Activated naive CD4-positive, alpha-beta T cell treated with anti-CD3 and anti-CD28 coated beads for 36 hours (primary cell): ENCODE measurements at places on chromosomes 5 and 9. TPM values are rescaled to one million over a fixed set of nuclear protein-coding genes. Genes with fewer than 3 reads are reported as not detected.

- DNase-seq: no peak
Observed at GRCh38 chr5:143886096-143886495, 74.1 kb downstream of the HMHB1 start.

GRCh38 chr5:131563434-131564228 is 71.4 kb downstream of the RAPGEF6 start:
- DNase-seq: no peak

DNA sequence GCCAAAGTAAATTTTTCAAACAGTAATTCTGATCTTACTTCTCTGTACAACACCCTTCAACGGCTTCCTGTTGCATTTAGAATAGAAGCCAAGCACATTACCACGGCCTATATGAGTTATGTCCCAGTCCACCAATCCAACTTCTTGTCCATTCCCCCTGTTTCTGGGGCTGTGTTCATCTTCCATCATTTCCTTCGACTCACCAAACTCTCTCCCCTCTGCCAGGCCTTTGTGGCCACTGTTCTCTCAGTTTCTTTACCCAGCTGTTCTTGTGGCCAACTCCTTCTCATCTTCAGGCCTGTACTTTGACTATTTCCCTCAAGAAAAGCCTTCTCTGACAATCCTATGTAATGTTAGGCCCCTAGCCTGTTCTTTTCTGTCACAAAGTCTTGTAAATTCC is 259.4 kb upstream of the EFNA5 start:
- DNase-seq: no peak

KIF12 gene
- total RNA-seq: not detected

GRCh38 chr5:1961952-1962595 is 79.3 kb upstream of the IRX4 start:
- no peak for DNase-seq

TMEM252 gene
- not detected for total RNA-seq

SPATA31D4 gene
- not detected for total RNA-seq

- peak; percentile 91 for DNase-seq
Observed at GRCh38 chr5:132425009-132425937, 55.8 kb downstream of the SLC22A5 start.

DNA sequence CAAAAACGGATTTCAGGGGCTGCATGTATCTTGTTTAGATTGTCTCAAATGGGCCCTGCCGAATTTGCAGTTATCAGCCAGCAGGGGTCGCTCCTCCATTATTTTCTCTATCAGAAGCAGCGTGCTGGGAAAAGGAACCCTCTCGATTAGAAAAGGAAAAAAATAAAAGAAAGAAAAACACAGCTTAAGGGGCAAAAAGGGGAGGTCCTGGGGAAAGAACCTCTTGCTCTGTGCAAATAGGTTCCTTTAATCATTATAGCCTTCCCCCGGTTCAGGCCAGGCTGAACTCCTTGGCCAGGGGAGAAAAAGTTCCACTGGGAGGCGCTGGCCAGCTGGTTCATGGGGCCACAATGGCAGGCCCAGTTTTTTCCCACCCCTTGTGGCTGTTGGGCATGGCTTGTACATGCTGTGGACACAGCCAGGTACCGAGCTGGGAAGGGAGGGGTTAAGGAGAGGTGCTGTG is 25.0 kb upstream of the CAPSL start:
- DNase-seq: peak; percentile 35

FOXI1 gene
- not detected for total RNA-seq

DNA sequence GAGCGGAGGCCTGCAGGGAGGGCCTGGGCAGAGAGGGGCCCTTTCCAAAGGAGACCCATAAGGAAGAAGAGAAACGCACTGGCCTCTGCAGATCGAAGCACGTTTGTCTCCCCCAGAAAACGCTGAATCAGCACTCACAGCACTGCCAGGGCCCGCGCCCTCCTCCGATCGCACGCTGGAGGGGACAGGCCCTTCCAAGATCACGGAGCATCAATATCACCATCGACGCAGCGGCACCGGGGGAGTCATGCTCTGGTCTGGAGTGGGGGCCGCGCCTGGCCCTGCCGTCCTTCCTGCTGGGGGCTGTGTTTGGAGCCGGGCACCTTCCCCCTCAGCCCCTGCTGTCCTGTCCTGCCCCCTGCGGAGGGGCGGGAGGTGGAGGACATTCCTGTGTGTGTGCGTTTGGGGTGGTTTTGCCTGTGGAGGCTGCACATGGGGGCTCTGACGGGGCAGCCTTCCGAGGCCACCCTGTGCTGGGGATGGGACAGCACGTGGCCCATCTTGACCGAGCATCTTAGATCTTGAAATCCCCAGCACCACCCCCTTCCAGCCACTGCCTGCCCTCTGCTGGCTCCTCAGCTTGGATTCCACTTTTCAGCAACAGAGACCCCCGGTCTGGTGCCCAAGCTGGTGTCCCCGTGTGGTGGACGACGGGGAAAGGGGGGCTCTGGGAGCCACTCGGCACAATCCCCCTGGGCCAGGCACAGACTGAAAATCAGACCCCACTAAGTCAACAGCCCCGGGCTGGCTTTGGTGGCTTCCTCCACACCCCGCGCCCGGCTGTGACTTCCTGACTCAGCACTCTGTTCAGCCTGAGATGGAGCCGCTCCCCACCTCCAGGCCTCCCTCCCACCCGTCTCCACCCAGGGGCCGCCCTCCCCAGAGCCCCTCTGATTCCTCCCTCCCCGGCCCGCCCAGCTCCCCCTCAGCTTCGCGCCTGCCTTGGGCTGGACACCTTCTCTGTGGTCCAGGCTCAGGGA is 8.3 kb downstream of the TMEM250 start:
- DNase-seq: peak; percentile 70

SMIM32 gene
- not detected for total RNA-seq

GRCh38 chr5:141484641-141485311 is at the start of gene PCDHGC4:
PCDHGC4 (plus strand) TSS chr5:141485030; CDS start chr5:141485174, 144 bp downstream.
- peak; percentile 16 for DNase-seq

- no peak for DNase-seq
Observed at GRCh38 chr5:61327760-61328753, 4.0 kb upstream of the ZSWIM6 start.

PDE6A gene
- not detected for total RNA-seq

- no peak for DNase-seq
Observed at GRCh38 chr9:96660692-96661248, 5.7 kb upstream of the PRXL2C start.

TRIM32 gene
- total RNA-seq: 8.7 TPM

DNA sequence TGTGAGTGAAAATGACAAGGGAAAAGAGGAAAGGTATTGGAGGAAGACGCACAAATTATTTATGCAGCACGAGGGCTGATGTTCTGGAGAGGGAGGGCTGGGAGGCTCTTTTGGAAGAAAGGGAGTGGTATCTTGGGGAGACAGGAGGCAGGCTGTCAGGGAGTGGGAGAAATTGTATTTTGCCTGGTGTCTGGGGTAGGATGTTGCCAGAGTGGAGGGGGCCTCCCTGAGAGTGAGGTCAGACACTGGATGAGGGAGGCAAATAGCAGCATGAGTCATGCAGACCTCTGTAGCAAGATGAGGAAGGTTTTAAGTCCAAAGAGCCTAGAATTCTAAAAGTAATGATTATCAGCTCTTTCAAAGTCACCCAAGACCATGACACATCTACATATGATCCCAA is 158.0 kb downstream of the DMRT2 start:
- DNase-seq: no peak

DNA sequence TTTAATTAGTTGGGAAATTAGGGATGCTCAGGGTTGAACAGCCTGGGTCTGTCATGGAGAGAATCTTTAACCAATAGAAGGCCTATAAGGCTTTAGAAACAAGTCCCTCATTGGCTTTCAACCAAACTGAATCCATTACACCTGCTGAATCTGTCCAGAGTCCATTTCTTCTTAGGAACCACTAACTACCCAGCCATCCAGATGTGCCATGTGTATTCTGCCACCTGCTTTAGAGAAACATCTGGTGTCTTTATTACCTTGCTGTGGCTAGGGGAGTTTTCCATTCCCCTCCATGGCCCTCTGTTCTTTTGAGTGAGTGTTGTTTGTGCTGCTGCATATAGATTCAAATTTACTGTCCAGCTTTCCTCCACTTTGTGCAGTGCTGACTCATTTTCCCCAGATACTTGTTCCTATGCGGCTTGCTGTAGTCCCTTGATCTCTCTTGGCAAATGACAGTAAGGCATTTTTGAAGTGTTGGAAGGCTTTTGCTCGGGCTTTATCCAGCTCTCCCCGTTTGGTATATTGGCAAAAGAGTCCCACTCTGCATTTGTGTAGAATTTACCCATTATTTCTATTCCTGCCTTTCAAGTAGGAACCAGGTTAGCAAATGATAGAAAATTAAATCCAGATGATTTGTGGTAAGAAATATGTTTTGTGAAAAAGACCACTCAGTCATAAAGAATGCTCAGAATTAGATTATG is 54.6 kb downstream of the NLN start:
- DNase-seq: no peak

DNA sequence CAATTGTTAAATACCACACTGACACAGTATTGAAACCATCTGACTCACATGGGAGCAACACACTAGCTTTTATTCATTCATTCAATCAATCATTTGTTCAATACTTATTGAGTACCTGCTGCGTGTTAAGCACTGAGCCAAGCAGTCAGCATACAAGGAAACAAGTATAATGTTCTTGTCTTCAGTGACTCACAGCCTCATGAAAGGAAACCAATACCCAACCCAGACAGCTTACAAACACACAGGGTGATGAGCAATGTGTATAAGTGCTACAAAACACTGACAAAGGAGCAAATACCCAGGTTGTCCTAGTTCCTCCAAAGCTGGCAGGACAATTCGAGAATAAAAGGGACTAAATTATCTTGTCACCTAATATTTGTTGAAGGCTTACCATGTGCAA is 67.6 kb upstream of the RASEF start:
- no peak for DNase-seq

GRCh38 chr9:93048566-93049448 is 9.7 kb upstream of the SUSD3 start:
- no peak for DNase-seq

DNA sequence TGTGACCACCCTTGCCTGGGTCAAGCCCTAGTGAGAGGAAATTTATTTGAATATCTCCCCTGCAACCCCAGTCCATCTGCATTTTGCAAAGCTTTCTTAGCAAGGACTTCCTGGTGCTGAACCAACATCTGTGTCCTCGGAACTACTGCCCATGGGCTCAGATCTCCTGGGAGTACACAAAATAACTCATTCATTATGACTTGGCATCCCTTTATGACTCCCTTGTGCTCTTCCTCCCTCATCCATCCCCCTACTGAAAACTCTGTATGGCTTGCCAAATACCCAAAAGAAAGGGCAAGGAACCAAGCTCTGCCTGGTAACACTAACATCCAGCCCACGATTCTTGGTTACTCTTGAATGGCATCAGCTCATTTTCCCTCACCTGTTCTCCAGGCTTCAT is 368.5 kb downstream of the NTRK2 start:
- DNase-seq: no peak

GRCh38 chr5:80804332-80804731 is 149.5 kb upstream of the DHFR start:
- DNase-seq: no peak

SOWAHA gene
- not detected for total RNA-seq

LCN12 gene
- total RNA-seq: 1.9 TPM

- no peak for DNase-seq
Observed at GRCh38 chr9:86178503-86178902, 79.1 kb upstream of the GOLM1 start.

PCDHGB5 gene
- total RNA-seq: 0.12 TPM

PCDHGB1 gene
- total RNA-seq: not detected
